Lower lobe of right lung (tissue), 2 donors: ENCODE measurements at places on chromosomes 3 and 15.
A peak's percentile ranks its signal among the peaks of the same experiment; 100 is the strongest.

- DNase-seq = no peak
Observed at GRCh38 chr15:95712785-95713184, 617.7 kb upstream of the NR2F2 start.

DNA sequence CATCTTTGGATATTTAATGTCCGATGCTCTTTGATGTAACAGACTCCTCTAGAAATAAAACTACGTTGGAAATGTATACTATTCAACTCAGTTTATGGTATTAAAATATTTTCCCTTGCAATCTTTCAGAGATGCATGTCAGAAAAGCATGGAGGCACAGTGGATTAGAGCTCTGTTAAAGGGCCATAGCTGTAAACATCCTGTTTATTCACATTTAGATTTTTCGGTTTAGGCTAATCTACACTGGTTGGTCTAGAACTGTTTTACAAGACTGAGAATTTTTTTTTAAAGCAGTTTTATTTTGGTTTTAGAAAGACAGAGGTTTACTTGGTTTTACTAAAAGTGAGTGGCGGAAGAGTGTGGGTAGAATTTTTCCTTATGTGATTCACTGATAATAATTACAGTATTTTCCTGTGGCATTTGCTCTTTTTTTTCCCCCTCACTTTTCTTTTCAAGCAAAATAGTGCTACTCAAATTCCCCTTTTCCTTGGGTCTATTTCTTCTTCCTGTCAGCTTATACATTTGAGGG lies 132.1 kb downstream of the IL1RAP start:
- no peak for DNase-seq

DNA sequence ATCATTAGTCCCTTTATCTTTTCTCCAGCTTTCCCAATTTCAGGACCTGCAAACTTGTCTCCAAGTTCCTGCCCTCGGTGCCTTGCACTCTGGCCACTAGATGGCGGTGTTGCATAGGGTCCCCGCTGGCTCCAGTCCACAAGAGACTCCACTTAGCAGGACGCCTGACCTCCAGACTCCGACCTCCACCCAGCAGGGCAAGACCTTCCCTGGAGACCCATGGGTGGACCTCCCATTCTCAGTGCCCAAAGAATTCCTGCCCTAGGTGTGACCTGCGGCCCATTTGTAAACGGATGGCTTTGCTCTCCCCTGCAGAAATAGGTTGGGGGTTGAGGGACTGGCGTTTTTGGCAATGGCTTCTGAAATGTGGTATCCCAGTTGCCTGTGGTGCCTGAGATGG lies 82.6 kb downstream of the LSM3 start:
- DNase-seq = peak; percentile 86

GRCh38 chr3:94990952-94991705 lies 928.3 kb downstream of the NSUN3 start:
- DNase-seq = no peak

DNA sequence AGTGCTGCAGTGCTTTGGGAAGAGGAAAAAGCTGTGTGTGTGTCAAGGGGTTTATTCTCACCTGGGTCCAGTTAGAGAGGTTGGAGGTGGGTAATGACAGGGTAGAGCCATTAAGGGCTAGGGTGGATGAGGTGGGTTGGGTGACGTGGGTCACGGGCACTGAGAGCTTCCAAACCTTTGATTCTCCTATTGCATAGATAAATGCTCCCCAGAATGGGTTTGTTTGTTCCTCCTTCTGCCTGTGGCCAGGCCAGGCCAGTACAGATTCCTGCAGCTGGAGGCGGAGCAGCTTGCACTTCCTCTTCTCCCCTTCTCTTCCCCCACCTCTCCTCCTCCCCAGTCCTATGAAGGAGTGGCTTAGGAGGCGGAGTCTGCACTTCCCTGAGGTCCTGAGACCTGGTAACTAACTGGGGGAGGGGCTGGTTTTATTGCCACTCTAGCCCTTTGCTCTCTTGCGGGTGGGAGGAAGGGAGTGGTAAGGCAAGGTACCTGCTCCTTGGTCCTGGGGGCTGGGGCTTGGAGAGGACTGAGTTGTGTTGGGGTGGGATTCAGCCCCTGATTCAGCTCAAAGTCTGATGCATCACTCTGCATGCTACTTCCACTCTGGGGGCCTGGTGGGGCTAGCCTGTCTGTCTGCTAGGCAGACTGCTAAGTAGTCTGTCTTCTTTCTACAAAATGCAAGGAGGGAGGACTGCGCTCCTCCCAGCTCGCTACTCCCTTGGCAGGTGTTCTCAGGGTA lies 3.5 kb downstream of the SPINT1 start:
- peak; percentile 89 for DNase-seq

GRCh38 chr15:68634531-68634930 lies 55.7 kb downstream of the CORO2B start:
- DNase-seq = no peak
